ENCODE measurements at places on chromosomes 3 and 15.

GRCh38 chr3:171690281-171690680 lies 120.0 kb downstream of the PLD1 start:
- DNase-seq, result no peak

DNA sequence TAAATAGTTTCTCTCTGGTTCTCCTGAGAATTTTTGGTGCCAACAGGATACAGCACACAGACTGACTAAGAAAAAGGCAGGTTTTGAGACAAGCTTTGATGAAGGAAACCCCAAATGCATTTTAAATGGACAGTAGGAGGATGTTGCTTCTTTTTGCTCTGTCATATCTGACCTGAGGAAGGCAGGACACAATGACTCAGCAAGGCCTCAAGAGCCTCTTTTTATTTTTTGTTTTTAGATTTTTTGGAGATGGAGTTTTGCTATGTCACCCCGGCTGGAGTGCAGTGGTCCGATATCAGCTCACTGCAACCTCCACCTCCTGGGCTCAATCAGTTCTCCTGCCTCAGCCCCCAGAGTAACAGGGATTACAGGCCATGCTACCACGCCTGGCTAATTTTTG lies 16.9 kb upstream of the KNG1 start:
- DNase-seq, result no peak

- no peak for DNase-seq
Observed at GRCh38 chr3:143109861-143110260, 9.7 kb upstream of the CHST2 start.

DNA sequence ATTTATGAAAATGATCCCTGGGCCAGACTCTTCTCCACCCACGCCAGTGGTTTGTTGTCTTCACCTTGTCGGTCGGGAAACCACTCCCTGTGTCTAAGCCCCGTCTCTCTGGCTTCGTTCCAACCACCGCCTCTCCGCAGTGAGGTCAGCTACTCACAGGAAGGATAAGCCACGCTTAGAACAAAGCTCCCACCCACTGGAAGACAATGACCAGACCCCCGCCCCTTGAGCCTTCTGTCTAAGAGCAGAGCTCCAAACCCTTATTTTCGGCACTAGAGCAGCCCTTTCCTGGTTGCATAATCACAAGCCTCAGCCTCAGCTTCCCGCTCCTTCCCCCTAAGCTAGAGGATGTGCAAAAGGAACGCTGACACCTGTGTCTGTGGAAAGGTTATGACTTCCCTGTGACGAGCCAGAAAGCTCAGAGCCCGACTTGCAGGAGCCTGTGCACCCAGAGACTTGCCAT lies 114.9 kb upstream of the MEF2A start:
- DNase-seq, result no peak

GRCh38 chr3:58037141-58037910 lies 29.1 kb downstream of the FLNB start:
- DNase-seq, result no peak

- DNase-seq, result no peak
Observed at GRCh38 chr3:148459931-148460513, 237.7 kb upstream of the AGTR1 start.

DNA sequence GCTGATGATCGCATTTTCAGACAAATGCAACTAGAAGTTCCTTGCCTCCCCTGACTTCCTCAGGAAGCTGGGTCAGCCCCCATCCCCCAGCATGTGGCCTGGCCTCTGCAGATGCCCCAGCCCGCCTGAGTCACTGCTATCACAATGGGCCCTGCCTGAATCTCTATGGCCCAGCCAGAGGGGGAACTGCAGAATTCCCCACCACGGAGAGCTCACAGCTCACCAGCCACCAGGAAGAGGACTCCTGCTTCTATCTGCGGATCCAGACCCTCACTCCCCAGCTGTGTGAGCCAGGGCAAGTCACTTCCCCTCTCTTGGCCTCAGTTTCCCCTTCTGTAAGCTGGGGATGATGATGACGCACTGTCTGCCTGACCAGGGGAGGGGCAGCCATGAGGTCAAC lies 6.9 kb downstream of the PLXND1 start:
- no peak for DNase-seq

DNA sequence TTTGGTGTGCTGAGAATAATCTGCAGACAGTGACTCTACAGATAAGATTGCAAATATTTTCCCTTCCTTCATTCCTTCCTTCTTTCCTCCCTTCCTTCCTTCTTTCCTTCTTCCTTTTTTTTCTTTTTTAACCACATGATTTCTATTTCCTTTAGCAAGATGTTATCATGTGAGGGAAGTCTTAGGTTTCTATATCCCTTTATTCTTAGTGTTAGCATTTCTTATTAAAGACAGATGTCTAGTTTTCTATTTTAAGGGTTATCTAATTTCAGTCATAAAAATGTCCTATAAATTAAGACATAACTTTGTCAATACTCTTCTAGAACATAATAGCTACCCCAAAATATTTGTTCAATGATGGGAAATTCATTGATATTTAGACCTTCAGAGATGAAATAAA lies 470.9 kb downstream of the LPP start:
- no peak for DNase-seq

DNA sequence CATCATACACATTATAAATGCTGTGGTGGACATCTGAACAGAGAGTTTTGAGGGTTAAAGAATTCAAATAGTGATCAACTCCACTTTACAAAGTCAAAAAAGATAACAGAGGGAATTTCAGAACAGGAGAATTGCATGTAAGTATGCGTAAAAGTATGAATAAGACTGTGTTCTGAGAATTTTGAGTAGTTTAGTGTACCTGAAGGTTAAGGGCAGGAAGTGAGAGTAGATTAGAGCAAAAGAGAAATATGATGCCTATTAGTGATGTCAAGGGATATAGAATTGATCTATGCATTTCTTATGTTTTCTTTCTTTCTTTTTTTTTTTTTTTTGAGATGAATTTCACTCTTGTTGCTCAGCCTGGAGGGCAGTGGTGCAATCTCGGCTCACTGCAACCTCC lies 53.1 kb downstream of the TP63 start:
- DNase-seq, result no peak

DNA sequence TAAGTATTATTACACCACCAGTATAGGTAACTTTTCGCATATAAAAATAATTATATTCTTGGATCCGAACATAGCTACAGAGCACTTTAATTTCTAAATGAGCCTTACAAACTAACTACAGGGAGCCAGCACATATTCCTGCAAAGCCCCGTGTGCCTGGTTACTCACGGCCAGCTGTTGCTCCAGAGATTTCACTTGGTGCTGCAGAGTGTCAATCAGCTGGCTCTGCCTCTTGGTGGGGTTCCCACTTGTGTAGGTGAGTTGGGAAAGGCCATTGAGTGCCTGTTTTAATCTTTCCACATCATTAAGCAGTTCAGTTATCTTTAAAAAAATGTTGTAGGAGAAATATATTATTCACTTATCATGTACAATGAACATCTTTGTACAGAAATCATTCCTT lies 98.9 kb downstream of the UACA start:
- DNase-seq, result no peak

DNA sequence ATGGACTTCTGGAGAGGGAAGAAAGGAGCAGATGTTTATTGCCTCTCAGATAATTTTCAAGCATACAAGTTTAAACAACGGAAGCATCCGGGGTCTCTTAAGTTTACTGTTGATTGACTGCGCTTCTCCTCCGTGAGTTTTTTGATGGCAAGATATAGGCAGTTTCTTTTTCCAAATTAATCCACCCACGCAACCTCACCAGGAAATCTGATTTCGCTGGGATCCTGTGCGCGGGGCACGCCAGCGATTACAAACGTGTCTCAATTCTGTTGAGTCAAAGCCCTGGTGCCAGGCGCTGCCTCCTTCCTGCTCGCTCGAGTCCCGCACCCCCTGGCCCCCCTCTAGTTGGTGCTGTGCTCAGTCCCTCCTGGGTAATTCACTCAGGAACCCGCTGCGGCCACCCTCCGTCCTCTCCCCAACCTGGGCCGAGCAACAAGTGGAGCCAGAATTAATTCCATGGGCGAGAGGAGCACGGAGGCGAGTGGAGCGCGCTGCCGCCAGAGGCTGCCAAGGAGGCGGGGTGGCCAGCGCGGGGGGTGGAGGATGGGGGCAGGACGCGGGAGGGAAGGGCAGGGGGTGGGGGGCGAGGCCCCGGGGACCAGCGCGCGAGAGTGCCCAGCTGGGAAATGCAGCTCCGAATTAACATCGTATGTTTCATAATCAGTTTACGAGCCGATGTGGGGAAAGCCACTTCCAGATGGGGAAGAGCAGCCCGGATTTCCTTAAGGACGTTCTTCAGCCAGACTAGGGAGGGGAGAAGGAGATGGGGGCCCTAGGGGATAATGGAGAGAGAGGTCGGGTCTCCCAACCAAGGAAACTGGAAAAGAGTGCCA lies 6.0 kb downstream of the WNT5A start:
- DNase-seq, result no peak

GRCh38 chr3:111956995-111957734 lies 21.7 kb upstream of the ABHD10 start:
- no peak for DNase-seq

GRCh38 chr15:74038707-74039655 lies 43.4 kb downstream of the GOLGA6A start:
- no peak for DNase-seq

GRCh38 chr3:158102242-158103080 lies 3.8 kb downstream of the SHOX2 start:
- peak; percentile 77 for DNase-seq

DNA sequence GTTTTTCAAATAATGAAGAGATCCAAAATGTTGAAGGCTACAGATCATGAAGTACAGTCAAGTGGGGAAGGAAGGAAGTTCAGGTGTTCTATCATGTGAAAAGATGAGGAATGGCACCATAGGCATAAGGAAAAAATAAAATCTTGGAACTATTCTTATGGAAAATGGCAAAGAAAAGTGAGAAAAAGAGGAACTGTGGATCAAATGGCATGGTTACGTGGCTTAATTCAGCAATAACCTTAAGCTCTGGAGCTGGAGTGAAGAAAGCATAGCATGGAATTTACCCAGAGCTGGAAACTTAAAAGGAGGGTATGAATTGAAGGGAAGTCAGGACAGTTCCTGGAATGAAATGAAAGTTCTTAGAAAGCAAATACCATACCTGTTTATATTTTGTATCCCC lies 14.4 kb downstream of the ETFA start:
- no peak for DNase-seq

DNA sequence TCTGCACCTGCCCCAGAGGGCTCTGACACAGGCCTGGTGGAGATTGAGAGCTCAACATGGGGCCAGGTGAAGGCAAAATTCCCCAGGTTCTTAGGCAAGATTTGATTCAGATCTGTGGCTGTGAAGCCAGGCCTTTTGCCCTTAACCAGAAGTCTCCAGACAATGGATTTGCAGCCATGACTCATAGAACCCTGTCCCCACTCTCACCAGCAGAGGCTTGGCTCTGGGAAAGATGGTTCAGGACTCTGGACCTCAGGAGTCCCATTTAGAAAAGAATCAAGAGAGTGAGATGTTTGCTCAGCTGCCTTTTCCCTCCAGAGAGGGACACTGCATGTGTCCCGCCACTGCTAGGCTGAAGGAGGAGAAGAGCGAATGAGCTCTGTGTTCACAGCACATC lies 361.4 kb upstream of the ICE2 start:
- DNase-seq, result no peak

GRCh38 chr3:111807826-111808225 lies 51.2 kb upstream of the PHLDB2 start:
- DNase-seq, result no peak

DNA sequence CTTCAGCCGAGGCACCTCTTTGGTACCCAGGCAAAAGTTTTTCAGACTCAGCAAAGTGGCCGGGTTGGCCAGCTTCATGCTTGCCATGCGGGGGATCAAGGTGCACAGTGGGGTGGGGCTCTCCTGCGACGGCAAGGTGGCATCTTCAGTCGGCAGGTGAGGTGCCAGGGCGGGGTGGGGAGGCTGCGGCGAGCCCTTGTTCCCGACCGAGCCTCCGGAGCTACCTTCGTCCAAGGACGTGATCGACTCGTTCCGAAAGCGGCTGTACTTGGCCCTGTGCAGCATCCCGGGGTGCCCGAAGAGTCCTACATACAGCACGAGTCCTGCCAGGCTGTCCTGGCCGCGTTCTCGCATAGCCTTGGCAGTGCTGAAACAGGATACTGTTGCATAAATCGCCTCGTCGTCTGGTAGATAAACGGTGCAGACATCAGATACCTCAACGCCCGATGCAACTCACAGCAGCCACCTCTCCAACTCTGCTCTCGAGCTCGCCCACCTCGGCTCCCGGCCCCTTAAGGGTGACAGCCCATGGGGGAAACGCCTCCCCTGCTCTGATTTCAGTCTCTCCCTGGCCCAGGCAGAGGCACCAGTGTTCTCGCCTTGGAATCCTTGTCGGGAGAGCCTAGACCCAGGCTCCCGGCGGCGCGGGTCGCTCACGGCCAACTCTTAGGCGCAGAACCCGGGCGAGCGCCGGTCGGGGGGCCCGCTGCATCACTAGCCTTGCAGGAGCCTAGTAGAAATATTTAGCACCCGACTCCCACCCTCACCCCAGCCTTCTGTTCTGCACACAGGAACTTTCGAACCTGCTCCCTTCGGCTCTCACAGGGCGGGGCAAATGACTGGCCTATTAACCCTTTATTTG lies 826 bp downstream of the SHC4 start:
- DNase-seq, result peak; percentile 33

GRCh38 chr3:54999811-55000210 lies 72.0 kb upstream of the LRTM1 start:
- DNase-seq, result no peak

DNA sequence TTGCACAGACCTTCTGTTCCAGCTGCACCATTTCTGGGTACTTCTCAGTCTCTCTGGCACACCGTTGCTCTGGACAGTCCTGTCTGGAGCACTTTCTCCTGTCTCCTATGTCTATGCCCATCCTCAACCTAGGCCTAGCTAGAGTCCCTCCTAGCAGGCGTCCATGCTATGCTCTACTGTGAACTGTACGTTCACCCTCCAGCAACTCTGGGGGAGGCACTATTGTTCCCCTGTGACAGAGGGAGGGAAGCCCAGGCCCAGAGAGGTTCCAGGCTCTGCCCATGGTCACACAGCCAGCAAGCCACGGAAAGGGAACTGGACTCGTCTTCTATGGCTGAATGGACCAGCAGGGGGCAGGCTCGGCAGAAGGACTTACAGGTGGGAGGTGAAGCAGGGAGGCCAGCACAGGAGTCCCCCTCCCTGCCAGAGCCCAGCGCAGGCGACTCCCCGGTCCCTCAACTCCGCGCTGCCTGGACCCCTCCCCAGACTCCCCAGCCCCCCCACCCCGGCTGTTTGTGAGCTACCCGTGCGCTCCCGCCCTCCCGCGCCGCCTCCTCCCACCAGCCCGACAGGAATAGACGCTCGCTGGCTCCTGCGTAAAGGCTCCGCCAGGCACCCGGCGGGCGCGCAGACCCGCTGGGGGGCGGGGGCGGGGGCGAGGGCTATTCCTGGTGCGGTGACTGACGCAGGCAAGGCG lies 1.7 kb upstream of the LINGO1 start:
- DNase-seq, result no peak

DNA sequence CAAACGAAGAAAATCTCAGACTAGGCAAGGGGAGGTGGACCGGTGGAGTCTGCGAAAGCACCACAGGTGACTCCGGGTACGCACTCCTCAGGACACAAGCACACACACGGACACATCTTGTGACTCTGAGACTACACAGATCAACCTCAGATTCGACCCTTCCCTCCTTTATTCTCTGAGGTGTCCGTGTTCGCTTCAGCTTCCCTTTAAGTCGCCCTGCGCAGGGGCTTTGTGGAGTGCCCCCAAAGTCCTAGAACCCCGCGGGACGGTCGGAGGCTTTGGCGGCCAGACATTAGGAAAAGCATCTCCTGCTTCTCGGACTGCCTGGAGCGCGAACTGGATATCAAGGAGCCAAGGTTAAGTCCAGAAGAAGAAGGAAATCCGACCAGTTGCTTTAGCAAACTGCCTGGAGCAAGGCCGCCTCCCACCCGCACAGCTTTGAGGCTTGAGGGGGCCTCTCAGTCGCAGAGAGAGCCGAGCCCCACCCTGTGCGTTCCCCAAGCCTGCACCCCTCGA lies 730 bp downstream of the DGKG start:
- DNase-seq, result no peak

GRCh38 chr15:39131609-39132008 lies 449.3 kb upstream of the THBS1 start:
- no peak for DNase-seq

Data from muscle of arm (tissue), 14 donors.